ENCODE measurements at places on chromosomes 11 and 22. TPM values are rescaled to one million over a fixed set of nuclear protein-coding genes. Genes with fewer than 3 reads are reported as not detected.

The TM7SF2 gene
- total RNA-seq: 39.0 TPM

The CCDC15 gene
- 2.6 TPM for total RNA-seq

The CHRDL2 gene
- not detected for total RNA-seq

The PIWIL4 gene
- not detected for total RNA-seq

The TMEM191C gene
- total RNA-seq: 13.5 TPM

The CALCB gene
- not detected for total RNA-seq

The LAMTOR1 gene
- 185 TPM for total RNA-seq

The FREY1 gene
- total RNA-seq: not detected

The PANX2 gene
- 0.62 TPM for total RNA-seq
